ENCODE measurements at places on chromosomes 12 and 14.

DNA sequence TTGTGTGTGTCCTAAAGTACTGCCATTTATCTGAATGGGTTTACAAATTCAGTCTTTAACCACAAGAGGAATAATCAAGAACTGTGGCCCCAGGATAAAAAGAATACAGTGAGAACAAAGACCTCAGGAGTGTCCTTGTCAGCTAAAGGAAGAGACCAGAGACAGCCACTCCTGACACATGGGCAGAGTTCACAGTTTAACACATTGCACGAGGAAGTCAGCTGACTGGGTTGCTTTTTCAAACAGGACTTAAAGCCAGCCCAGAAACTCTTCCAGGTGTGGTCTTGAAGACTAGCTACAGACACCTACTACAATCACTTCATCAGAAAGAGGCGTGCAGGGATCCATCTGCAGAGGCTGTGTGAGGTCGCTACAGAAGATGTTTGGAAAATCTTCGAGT, 42.8 kb downstream of the GNS start:
- no peak for DNase-seq

DNA sequence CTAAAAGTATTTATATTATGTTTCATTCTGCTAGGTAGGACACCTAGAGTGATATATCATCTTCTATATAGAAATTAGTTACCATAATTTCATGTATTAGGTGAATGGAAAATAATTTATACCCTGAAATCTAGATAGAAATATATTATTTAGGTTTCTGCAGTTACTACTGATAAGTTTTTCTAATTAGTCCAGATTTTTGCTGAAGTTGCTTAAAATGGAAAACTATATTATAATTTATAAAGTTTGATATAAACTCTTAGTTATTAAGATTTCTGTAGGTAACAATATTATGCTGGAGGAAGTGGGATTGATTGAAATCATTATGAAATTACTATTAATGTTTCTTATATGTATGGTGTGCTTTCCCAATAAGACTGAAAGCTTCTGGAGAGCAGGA, 56.0 kb downstream of the SERPINA10 start:
- DNase-seq: no peak

- DNase-seq: no peak
Measured at GRCh38 chr14:51444353-51445000, 204.4 kb downstream of the TMX1 start.

GRCh38 chr12:6884539-6884938, 11.4 kb upstream of the SPSB2 start:
- no peak for DNase-seq

GRCh38 chr14:48251290-48251689, 575.9 kb upstream of the MDGA2 start:
- DNase-seq: no peak

- DNase-seq: no peak
Measured at GRCh38 chr14:30045720-30046119, 118.1 kb upstream of the PRKD1 start.

GRCh38 chr12:59847127-59847526, 251.3 kb downstream of the SLC16A7 start:
- DNase-seq: no peak

- no peak for DNase-seq
Measured at GRCh38 chr12:22576065-22576464, 31.7 kb upstream of the C2CD5 start.

DNA sequence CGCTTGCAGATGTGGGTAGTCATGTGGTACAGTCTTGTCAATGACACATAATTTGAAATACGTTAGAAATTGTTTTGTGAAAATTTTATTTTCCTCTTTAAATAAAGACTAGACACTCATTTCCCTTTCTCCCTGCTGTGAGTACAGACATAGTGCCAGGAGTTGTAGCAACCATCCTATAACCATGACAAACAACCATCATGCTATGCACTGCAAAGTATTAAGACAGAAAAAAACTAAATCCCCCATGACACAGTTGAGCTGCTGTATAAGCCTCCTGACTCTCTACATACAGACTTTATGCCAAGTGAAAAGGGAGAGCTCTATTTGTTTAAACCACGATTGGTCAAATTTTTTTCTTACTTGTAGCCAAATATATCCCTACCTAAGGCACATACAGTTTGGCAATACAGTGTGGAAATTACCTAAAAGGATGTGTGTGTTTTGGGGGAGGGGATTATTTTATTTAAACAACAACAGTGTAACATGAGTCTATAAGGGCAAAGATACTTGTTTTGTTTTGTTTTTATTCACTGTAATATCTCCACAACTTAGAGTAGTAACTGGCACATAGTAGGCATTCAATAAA, 45.0 kb upstream of the KRR1 start:
- DNase-seq: no peak

GRCh38 chr12:104852896-104853295, 105.2 kb downstream of the SLC41A2 start:
- DNase-seq: no peak

DNA sequence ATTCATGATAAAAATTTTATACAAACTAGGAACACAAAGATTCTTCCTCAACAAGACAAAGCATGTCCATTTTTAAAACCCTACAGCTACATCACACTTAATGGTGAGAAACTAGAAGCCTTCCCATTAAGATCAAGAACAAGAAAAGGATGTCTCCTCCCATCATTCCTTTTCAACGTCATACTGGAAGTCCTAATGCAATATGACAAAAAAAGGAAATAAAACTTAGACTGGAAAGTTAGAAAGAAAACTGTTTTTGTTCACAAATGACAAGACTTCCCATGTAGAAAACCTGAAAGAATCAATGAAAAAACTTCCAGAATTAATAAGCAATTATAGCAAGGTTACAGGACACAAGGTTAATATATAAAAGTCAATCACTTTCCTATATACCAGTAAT, 82.5 kb downstream of the NUMB start:
- no peak for DNase-seq

DNA sequence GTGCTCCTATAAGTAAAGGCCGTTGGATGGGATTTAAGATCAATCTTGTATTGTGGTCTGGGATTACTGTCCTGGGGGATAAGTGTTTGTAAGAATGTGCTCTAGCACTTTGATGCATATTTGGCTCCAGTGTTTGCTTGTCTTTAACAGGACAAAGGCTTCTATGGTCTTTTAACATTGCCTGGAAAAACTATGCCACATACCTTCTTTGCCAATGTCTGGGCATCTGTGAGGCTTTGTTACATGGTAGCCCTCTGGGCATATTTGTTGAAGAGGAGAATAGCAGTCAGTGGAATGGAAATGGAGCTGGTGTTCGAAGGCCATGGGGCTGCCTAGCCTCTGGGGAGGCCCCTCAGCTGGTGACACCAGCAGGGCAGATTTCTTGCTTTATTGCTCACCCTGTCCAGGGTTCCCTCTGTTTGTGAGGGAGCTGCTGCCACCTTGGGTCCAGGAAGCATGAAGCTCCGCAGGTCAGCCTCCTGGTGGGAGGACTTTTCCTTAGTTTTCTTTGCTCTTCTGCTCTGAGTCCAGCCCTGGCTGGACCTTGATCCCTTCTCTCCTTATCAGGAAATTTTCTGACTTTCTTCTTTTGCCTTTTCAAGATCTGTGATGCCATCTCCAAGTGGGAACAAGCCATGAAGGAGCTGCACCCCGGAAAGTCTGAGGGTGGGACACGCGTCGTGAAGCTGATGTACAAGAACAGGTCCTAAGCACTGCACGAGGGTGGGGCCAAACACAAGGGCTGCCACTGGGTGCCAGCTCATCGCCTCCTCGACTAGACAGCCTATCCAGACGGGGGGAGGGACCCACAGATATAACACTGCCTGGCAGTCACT, 19.5 kb downstream of the PIGH start:
- no peak for DNase-seq

- no peak for DNase-seq
Measured at GRCh38 chr12:5723711-5724252, 221.3 kb downstream of the ANO2 start.

- no peak for DNase-seq
Measured at GRCh38 chr12:61564466-61564865, 695.7 kb upstream of the USP15 start.

DNA sequence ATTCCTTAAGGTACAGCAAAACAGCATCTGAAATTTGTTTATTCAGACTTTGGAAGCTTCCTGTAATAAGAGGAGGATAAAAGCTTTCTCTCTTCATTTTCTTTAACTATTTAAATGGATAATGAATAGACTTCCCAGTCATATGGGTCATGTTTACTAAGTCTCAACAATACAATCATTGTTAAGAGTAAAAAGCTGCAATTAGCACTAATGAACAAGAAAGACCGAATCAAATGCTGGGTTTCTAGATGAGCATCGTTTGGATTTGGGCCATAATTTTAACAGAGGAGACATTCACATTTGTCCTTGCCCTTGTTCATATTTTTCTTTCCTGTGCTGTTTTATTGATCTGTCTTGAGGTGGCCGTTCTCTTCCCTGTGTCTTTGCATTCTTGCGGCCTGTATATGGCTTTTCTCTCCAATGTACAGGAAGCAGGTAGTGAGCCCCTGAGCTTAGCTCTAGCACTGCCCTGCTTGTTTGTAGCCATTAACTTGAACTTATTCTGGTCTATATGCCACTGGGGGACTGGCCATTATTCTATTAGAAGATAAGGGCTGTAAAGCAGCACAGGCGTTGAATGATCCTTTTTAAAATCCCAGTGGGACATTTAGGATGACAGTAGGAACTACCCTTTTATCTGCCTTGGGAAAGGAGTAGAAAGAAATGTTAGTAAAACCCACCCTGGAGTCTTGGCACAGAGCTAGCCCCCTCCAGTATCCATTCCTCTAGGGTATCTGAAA, 34.6 kb downstream of the ABHD12B start:
- DNase-seq: no peak

GRCh38 chr12:40499856-40500255, 192.4 kb upstream of the CNTN1 start:
- DNase-seq: no peak

DNA sequence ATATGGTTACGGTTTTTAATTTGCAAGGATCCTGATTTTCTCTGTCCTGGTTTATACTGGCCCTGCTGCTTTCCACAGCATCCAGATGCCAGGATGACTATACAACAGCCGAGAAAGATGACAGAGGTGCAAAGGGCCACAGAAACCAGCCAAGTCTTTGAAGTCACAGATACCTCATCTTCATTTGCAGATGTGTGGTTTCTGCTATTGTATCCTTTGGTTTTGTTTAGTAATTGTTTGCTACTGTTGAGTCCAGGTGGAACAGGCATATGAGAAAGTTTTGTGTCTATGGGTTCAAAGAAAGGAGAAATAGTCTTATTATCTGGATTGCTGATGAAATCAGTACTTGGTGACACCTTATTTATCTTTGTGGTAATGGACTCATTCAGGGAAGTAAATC, 17.3 kb upstream of the KLHL42 start:
- no peak for DNase-seq

DNA sequence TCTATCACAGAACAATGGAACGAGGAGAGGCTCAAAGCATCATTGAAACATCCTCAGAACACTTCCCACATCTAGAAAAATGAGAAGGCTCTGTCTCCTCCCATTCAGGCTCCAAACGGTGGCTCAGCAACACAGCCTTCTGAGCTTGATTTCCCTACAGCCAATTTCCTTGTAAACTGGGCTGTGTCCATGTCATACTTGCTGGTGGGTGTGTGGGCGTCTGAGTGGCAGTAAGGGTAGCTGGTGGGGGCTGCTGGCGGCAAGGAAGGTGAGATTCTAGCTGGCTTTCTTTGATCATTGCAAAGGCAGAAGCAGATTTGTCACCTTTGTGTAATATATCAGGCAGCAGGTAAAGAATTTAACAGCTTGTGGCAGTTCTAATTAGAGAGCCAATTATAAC, 163.7 kb downstream of the CALM1 start:
- no peak for DNase-seq

DNA sequence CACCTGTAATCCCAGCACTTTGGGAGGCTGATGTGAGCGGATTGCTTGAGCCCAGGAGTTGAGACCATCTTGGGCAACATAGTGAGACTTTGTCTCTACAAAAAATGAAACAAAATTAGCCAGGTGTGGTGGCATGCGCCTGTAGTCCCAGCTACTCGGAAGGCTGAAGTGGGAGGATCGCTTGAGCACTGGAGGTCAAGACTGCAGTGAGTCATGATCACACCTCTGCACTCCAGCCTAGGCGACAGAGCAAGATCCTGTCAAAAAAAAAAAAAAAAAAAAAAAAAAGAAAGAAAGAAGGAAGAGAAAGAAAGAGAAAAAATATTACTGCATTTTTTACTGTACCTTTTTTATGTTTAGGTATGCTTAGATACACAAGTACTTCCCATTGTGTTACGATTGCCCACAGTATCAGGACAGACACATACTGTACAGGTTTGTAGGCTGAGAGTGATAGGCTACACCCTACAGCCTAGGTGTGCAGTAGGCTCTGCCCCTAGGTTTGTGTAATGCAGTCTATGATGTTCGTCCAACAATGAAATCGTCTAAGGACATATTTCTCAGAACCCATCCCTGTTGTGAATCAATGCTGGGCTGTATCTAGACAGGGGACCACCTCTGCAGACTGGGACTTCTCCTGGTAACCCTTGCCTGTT, 160.4 kb upstream of the PWP1 start:
- DNase-seq: no peak

DNA sequence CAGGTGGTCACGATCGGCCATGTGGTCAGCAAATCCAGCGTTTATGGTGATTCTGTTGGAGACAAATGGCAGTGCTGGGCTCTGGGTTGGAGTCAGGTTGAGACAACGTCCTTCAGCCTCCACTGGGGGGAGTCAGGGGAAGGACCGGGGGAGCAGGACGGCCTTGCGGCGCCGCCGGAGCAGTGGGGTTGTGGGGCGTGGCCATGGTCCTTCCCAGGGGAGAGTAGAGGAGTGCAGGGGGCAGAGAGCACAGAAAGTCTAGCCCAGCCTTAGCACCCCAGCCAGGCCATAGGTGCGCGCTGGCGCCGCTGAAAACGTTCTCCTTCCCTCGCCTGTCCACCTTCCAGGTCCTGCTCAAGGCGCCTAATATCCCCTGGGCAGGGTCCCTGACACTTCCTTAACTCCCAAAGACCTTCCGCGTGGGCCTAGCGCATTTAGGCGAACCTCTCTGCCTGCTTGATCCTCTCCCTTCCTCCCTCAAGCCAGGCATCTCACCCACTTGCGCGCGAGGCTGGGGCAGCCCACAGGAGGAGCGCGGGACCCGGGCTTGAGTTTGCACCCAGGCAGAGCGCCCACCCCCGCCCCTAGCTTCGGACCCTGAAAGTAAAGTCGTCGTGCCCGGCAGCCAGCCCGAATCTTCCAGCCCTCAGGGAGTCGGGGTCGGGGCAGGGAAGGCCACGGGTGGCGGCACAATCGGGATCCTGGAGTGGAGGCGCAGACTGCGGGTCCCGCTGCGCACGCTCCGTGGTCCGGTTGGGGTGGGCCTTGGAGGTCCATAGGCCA, 3.1 kb upstream of the KIF26A start:
- no peak for DNase-seq

GRCh38 chr14:24607081-24607480, 2.4 kb downstream of the GZMH start:
- DNase-seq: no peak

DNA sequence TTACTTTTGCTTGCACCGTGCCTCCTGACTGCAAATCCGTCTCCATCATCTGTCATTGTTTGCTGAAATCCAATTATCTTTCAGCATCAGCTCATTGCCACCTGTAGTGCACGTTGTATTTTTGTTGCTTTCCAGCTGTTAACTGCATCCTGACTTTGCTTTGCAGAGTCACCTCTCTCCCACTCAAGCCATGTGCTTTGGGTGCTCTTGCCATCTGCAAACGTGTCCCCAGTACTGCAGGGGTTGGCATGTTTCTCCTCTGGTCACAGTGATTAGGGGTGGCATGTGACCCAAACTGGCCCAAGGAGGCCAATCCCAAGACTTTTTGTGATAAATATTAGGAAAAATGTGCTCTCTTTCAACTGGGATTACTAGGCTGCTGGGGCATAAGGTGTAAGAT, 10.5 kb upstream of the TMED2 start:
- DNase-seq: no peak
